ENCODE measurements at places on chromosomes 5 and 9.

DNA sequence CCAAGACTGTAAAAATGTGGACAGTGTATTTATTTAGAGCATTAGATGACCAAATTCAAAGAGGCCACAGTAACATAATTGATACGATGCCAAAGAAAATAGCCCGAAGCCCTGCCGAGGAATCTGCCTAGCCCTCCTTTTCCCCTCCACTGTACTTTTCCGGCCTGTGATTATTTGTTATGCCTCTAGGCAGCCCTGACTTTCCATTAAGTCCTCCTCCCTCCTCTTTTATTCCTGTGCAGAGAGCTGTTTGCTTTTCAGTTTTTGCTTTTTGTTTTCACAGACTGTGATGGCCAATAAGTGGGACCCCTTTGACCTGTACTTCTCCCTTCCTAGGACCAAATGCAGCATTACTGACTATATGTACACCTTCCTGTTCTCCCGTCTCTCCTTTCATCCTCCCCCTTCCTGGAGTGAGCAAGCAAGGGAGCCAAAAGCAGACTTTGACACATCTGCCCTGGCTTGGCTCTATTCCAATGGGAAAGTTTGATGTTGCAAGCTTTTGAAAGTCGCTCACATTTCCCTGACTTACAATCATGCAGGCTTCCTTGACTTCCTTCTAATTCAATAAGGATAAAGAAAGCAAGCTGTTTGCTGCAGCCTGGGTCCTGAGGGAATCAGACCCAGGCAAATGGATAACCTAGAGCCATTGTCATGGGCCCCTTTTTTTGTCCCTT is 76.1 kb downstream of the NREP start:
- H3K4me3 ChIP-seq = peak overlapping the region; percentile 48
- no peaks in the 10 kb centered on the region for H3K27me3 ChIP-seq
- H3K27ac ChIP-seq = no peak overlapping the region
- H3K36me3 ChIP-seq = no peaks in the 10 kb centered on the region
- DNase-seq = no peak

DNA sequence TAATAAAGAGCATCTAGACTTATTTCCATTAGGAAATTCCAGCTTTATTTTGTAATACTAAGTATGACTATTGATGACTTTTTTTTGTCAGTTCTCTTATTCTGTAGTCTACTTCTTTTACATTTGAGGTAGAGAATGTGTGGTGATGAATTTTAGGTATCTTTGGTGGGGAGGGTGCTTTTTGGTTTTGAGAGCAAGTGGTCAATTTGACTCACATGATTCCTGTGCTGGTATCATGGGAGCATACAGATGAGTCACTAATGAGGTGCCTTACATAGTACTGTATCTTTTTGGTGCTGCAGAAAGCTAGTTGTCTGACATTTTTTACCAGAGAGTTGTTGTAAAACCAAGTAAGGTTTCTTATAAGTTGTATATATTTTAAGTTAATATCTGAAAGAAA is 35.3 kb downstream of the ERBIN start:
- DNase-seq = no peak
- H3K36me3 ChIP-seq = no peaks in the 10 kb centered on the region
- H3K27ac ChIP-seq = no peak overlapping the region
- H3K4me3 ChIP-seq = no peak overlapping the region
- no peaks in the 10 kb centered on the region for H3K27me3 ChIP-seq

GRCh38 chr9:135213566-135213965 is 126.1 kb downstream of the OLFM1 start:
- no peaks in the 10 kb centered on the region for H3K4me1 ChIP-seq
- no peaks in the 10 kb centered on the region for H3K36me3 ChIP-seq
- no peak overlapping the region for H3K4me3 ChIP-seq

GRCh38 chr5:83554686-83555085 is 83.1 kb downstream of the VCAN start:
- peaks cover 9% of the 10 kb centered on the region for H3K36me3 ChIP-seq
- H3K4me3 ChIP-seq = no peak overlapping the region
- H3K27ac ChIP-seq = peak overlapping the region; percentile 75
- peaks cover 5% of the 10 kb centered on the region for H3K4me1 ChIP-seq
- no peaks in the 10 kb centered on the region for H3K27me3 ChIP-seq

DNA sequence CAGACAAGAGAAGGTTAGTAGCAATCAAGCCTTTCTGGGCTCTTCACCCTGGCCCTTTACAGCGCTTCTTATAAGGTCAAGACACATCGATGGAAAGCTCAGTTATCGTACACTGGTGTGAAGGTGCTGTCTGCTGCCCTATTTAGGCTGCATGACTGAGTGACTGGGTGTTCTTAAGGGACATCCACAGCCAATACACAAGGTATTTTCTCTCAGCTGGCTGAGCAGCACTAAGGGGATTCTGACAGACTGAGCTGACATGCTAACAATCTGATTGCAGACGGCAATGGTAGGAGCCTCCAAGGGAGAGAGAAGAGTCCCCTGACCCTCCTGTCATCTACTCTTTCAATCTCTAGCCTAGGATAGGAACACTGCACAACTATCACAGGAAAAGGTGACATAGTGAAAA is 577.9 kb downstream of the ISL1 start:
- no peak overlapping the region for H3K27ac ChIP-seq
- no peak overlapping the region for H3K4me3 ChIP-seq
- DNase-seq = no peak
- no peaks in the 10 kb centered on the region for H3K27me3 ChIP-seq
- no peaks in the 10 kb centered on the region for H3K36me3 ChIP-seq

GRCh38 chr5:67724412-67725135 is 491.0 kb upstream of the PIK3R1 start:
- no peak overlapping the region for H3K4me3 ChIP-seq
- no peaks in the 10 kb centered on the region for H3K27me3 ChIP-seq
- H3K27ac ChIP-seq = peak overlapping the region; percentile 46
- H3K4me1 ChIP-seq = peaks cover 5% of the 10 kb centered on the region
